ENCODE measurements at places on chromosomes 5 and 9.

DNA sequence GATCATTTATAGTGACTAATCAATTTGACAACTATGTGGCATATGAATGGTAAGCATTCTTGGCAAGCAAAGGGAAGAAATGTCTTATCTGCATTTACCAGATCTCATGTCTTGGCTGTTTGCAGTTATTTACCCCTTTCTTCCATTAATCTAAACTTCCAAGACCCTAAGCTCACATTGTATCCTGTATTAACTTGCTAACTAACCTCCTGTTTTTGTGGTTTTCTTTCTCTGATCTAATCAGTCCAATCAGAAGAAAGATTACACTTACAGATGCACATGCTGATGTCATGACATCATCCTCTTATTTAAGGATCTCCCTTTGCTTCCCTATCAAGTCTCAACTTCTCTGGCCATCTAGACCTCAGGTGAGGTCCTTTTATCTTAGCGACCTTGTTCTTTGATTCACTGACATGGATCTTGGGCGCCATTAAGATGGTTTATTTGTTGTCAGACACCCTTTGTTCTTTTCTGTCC, 95.5 kb downstream of the F2RL2 start:
- no peak for DNase-seq

- no peak for DNase-seq
Observed at GRCh38 chr5:38739011-38739704, 106.7 kb upstream of the OSMR start.

GRCh38 chr5:176979669-176980068, 26.9 kb downstream of the UIMC1 start:
- no peak for DNase-seq

GRCh38 chr5:125200866-125201373, 454.5 kb upstream of the ZNF608 start:
- no peak for DNase-seq

DNA sequence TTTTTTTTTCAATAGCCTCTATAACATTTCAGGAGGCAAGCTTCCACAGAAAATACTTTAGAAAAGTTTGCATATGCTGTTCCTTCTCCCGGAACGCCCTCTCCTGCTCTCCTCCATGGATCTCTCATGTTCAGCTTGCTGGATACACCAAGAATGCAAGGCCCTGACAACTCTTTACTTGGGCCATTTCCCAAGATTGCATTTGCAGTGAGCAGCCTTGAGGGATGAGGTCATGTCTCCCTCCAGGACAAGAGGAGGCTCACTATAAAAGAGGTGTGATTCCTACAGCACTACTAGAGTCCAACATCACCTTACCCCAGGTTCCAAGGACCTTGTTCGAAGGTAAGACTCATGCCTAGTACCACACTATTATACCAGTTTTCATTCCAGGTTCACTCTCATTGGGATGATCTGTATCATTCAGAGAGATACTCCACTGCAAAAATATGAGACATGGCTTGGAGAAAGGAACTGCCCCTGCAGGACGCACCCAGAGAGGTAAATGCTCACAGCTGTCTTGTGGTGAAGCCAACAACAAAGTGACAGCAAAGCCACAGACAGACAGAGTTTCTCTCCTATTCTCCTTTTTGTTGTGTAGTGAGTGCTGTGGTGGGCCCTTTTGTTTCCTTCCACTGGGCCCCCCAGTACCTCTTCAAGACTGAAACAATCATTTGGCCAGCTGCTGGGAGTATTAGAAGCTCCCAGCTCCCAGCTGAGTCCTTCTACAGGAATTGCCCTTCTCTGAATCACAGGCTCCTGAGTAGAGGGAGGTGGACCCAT, 151.7 kb upstream of the ZNF366 start:
- no peak for DNase-seq

DNA sequence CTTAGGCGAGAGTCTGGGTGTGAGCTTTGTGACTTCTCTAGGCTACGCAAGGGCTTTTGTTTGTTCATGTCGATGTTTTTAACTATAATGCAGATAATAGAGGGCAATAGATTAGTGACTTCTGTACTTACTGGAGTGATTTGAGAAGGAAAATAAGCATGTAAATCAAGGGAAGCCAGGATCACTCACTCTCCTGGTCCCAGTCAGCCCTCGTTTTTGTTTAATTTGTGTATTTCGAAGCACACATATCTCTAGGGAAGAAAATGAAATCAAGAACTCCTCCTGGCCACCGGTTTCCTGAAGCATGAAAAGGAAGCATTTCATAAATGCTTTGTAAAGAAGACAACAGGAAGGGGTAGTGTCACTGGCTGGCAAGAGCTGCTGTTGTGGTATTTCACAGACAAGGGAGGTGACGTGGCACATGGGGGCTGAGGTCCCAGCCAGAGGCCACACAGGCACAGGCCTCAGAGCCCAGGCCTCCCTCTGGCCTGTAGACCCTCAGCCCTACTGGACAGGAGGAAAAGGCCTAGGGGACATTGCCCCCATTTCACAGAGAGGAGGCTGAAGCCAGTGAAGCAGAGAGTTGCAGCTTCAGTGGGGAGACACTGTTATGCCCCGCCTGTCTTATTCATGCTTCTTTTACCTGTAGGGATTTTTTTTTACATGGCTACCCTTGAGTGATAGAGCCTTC, 34.1 kb downstream of the IRF1 start:
- DNase-seq: no peak

GRCh38 chr9:18611971-18612370, 138.0 kb downstream of the ADAMTSL1 start:
- no peak for DNase-seq

GRCh38 chr5:132459031-132459982, 31.3 kb downstream of the IRF1 start:
- DNase-seq: no peak

GRCh38 chr9:18438300-18438925, 35.5 kb upstream of the ADAMTSL1 start:
- no peak for DNase-seq

DNA sequence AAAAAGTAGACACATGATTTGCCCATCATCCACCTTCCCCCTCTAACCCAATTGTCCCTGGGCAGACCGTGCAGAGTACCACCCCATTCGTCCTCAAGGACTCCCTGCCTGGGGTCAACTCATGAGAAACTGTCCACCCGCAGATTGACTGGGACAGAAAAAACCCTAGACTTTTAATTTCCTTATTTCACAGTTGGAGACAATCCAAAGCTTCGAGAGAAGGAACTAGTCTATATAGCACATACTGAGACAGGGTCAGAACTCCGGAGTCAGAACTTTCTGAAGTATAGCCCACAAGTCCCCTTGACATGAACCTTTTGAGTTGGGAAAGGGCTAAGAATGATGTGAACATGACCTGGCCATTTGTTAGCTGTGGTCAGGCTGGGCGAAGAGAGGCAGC, 7.5 kb upstream of the GPX3 start:
- no peak for DNase-seq

DNA sequence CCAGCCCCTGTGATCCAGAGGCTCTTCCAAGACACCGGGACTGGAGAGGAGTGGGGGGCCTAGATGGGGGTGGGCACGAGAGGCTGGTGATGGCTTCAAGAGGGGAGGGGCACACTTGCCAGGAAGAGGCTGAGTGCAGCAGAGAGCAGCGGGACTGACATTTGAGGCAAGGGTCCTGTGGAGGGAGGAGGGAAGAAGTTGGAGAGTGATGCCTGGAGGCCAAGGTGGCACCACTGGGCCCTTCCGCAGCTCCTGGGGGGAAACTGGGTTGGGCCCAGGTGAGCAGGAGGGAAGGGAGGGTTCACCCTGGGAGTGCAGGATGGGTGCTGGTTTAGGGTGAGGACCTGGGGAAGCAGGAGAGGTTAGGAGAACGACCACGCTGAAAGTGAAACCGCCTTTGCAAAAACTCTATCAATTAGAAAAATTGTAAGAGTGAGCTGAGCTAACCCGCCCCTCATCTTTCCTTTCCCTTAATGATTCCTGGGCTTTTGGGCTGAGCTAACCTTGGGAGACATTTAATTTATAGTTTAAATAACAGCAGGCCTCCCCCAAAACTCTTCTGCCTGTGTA, 26.2 kb downstream of the ABO start:
- no peak for DNase-seq

- peak; percentile 10 for DNase-seq
Observed at GRCh38 chr9:98763986-98764745, 32.2 kb downstream of the ANKS6 start.

DNA sequence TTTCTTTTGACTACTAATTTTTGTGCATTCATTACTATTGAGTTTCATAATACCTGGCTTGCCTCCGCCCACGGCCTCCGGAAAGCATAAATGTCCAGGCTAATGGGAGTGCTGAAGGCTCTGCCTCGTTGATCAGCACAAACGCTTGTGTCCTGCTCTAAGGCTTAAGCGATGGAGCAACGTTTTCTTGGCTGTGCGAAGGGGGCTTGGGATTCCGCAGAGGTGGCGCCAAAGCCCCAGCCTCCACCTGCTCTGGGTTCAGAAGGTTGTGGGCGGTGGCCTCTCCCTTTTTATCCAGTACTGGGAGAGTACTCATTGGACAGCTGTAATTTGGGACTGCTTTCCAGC, 19.7 kb downstream of the ANXA2R start:
- no peak for DNase-seq

- no peak for DNase-seq
Observed at GRCh38 chr9:84858364-84858763, 188.8 kb downstream of the NTRK2 start.

DNA sequence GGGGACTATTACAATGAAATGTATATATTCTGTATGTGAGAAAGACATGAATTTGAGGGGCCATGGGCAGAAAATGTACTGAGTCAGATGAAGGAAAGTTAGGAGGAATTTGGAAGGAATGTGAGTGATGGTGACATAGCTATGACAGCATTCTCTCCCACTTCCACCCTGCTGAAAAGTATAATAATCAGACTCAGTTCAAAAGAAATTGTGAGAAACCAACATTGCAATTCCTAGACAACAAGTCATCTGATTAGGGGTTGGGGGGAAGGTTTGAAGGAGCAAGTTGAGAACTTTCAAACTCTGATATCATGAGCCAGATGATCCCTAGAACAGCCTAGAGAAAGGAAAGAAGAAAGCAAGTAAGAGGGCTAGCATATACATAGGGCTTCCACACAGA, 370.6 kb downstream of the DMRTA1 start:
- no peak for DNase-seq

- DNase-seq: peak; percentile 63
Observed at GRCh38 chr9:86281593-86282076, 703 bp downstream of the ISCA1 start.

DNA sequence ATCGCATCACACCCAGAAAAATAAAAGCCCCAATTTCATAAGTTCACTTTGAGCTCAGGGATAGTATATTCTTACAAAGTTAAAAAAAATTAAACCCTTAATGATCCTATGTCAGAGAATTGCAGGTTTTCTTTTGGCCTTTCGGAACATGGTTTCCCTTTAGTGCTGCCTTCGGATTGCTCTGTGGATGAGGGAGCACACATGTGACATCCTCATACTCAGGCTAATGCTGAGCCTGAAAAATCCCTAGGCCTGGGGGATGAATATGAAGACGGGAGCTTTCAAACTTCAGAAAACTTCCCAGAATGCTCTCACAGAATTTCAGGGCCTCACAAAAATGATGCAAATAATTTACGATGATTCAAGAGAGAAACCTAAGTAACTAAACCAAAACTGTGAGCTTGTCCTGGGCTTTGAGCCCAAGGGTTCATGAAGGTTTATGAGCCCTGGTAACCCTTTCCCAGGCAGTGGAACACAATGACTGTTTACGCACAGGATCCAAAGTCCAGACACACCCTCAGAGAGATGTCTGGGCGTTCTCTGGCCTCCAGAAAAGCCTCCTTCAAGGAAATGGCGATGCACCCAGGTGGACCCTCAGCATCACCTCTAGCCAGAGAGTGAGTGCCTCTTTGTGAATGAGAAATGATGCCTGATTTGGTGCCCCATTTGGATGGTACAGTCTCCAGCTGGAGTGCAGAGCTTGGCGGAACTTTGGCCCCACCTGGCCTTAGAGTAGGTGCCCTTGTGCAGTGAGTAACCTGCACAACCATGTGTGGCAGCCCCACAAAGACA, 145.4 kb downstream of the ENTREP1 start:
- DNase-seq: no peak

- DNase-seq: no peak
Observed at GRCh38 chr9:97186493-97186892, 121.0 kb upstream of the CCDC180 start.

DNA sequence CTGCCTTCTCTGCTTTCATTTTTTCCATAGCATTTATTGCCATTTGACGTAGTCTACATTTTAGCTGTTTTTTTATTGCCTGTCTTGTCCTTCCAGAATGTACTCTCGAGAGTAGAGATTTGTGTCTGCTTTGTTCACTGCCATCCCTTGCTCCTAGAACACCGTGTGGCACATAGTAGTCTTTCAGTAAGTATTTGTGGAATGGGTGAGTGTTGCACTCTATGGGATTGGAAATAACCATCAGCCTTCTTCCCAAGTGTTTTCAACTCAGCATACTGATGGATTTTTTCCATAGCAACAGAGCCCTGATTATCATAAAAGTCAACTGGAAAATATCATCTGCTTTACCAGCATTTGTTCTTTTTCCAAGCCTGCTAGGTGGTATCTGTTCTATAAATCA, 462.6 kb downstream of the ENC1 start:
- no peak for DNase-seq

DNA sequence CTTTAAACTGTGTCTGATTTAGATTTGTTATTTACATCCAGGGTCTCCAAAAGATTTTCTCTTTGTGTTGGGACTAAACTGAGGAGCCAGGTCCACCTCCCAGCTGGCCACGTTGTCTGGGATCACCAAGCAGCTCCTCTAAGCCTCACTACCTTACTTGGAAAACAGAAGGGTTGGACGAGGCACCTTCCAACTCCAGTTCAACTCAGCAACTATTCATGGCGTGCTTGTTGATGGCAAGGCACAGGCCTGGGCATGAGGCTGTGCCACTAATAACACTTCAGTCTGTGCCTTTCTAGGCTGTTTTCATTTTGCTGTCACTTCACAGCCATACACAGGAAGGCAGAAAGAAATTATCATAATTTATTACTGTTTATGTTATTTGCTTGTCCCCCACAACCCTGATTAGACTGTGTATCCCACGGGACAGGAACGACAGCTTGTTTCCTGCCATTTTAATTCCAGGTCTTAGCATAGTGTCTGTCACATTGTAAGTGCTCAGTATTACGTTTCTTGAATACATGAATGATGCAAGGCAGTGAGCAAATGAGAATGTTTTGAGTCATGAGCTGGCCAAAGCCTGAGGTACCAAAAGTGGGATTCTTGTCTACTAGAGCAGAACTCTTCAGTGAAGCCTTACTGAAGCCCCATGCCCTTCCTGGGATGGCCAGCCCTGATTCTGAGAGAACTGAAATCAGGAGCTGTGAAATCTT, 125.8 kb downstream of the GALNT10 start:
- DNase-seq: no peak

GRCh38 chr5:104793755-104794080, 1231.1 kb upstream of the NUDT12 start:
- DNase-seq: no peak
